GM13976 (cell line): ENCODE measurements at places on chromosomes 7 and 10.

- no peak for DNase-seq
These were observed 328.4 kb downstream of the PHTF2 start for GRCh38 chr7:78127009-78127408.

- no peak for DNase-seq
These were observed 32.8 kb downstream of the ADRA2A start for GRCh38 chr10:111109501-111110242.

GRCh38 chr10:31929261-31930022 is 811 bp upstream of the ARHGAP12 start:
- peak; percentile 50 for DNase-seq

DNA sequence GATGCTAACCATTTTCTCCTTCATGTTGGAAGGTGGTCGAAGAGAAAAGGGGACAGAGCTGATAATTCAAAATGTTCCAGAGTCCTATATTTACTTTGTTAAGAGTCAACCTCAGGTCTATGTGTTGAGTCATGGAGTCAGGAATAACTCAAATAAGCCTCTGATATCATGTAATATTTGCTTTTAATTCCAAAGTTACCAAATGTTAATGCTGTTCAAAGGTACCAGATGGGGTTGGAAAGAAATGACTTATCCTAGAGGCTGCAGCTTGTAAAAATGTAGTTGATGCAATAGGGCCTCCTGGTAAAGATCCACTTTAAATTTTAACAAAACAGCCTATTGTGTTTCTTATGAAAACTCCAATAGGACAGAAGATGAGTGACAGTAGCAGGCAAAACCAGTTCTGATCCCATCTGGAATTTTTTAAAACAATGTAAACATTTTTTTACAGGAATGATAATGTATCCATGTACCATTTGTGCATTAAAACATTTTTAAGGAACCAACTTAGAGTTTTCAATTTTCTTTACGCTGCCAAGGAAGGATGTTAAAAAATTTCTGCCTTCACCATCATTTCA is 218.2 kb downstream of the ANK3 start:
- DNase-seq = no peak

DNA sequence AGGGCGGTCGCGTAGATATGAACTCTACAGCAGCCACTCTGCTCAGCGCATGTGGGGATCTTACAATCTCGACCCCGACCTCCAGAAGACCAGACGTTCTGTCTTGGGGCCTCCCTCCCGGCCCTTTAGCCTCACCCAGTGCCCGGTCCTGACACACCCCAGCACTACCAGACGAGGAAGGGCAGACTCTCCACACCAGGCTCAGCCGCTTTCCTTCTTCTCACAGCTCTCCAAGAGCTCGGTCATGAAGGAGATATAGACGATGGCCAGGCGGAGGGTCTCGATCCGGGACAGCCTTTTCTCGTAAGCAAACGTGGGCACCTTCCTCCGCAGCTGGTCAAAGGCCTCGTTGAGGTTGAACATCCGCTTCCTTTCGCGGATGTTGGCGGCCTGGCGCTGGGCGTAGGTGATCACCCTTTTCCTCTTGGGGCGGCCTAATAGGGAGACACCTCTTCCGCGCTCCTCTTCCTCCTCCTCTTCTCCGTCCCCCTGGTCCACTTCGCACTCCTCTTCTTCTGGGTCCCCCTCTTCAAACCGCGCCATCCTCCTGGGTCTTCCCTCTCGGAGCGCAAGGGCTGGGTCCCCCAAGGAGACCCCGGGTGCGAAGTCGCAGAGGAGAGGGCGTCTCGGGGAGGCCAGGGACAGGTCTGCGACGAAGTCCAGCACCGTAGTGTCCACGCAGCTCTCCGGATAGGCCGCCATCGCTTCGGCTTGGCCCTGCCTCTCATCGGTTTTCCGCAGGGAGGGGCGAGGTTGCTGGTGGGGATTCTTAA is at the start of gene FERD3L:
FERD3L (minus strand) TSS at position 761 of the 773 bp plus-strand sequence; CDS start at position 702, 59 bp downstream.
- no peak for DNase-seq

DNA sequence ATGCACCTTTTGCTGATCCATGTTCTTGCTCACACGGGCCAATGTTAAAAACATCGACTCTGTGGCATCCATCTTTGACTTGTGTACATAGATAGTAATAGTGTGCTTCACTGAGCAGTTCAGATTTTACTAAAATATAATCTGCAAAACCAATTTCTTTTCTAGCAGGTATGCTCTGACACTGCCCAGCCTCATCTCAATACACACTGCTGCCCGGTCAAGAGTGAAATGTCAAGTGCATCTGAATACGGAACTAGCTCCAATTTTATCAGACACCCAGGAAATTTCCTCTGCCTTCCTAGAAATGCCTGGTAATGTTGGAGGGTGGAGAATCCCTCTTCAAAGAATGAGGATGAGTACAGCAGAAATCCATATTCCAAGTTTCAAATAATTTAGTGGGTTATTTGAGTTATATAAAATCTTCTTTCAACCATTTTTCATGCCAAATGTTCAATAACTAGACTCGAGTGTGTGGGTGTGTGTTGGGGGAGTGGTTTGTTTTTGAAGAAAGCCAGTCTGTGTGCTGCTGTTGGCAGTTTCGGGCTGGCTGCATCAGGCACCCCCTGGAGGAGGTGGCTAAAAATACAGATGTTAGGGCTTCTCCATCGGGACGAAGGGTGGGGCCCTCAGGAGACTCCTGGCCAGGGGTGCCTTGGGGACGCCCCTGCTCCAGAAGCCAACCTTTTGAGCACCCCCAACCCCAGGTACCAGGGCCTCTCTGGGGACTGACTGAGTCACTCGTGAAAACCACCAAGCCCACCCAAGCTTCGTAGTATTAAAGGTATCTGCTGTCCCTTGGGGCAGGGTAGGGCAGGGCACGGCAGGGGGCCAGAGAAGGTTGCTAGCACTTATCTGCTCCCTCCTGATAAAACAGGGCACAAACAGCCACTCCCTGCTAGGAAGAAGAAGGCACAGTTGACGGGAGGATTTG is 15.4 kb downstream of the CTBP2 start:
- peak; percentile 54 for DNase-seq

DNA sequence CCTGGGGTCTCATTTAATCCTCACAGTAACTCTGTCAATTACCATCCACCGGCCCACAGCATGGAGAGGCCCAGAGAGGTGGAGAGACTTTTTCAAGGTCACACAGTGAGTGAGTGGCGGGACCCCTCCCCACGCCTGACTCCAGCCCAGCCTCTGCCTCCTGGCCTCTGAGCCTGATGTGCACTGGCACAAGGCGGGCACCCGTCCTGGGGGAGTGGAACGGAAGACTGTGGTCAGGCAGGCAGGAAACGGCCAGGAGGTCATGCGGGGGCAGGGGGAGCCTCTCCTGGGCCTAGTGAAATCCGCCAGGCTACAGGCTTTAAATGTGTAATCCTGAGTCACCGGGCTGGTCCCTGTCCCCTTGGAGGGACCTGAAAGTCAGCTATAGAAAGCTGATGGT is 32.2 kb downstream of the ZCCHC24 start:
- DNase-seq = no peak

DNA sequence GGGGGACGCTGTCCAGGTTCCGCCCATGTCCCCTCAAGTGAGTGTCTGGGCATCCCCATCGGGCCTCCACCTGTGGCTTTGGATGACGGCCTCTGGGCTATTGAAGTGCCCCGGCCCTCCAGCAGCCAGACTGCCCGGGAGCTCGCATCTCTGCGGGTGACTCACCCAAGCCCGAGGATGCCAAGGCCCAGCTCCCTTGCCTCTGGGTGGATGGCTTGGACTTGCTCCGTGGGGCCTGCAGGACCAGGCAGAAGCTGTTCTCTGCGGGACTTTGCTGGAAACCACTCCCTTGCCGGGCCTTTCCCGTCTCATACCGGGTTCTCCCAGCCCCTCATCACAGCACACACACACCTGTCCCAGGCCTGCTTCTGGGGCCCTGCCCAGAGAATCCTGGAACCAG is 22.4 kb downstream of the DPYSL4 start:
- DNase-seq = no peak

DNA sequence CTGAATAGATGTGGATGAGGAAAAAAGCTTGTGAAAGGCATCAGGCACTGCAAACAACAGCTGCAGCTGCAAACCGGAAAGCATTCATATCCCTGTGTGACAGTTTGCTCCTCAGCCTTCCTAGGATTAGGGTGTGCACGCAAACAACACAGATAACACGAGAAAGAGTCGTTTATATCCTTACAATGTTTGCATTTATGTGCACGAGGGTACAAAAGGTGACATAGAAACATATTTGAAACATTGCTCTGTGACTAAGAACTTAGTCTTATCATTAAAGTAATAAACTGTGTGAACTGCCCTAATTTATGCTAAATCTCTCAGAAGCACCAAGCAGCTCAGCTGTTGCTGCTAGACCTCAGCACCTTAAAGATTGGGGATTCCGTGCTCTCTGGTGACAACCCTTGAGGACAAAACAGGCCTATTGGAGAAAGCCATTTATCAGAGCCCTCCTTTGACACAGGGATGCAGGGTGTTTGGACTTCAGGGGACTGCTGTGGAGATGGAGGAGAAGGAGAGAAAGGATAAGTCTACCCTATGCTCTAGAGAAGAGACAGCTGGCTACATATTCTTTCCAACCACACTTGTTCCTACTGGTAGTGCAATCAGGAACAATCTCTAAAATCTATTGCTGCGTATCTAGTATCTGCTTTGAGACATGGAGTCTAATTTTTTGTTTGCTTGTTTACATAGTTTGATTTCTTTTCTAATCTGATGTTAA is 176.2 kb downstream of the GNAT3 start:
- no peak for DNase-seq

DNA sequence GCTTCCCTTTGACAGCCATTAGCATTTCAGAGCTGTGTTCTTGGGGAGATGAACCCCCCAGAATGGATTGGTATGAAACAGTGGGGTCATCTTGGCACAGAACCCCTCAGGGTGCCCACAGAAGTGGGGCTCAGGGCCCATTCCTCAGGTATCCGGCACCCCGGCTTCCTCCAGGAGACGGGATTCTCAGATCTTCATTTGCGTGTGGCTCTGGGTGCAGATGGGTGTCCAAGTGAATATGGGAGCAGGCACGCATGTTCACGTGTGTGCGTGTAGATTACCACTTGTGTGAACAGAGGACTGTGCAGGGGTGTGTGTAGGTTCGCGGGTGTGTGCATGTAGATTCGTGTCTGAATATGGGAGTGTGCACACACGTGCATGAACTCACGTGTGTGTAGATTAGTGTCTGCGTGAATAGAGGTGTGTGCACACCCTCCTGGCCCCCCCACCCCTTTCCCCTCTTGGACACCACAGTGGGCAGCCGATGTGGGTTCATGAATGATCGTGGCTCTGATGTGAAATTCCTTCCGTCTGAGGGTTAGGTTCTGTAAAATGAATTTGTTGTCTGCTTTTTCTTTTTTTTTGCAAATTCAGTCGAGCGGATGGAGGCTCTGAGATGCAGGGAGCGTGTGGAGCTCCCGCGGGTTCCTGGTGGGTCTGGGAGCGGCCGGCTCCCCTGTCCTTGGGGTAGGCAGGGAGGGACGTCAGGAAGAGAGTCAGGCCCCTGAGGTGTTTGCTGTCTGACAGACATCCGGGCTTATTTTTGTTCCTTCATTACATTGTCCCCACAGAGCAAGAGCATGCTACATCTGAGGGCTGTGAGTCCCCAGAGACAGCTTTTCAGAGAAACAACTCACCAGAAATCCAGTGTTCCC is 7.4 kb downstream of the ELFN1 start:
- DNase-seq = peak; percentile 16

- no peak for DNase-seq
These were observed 50.3 kb upstream of the CHST15 start for GRCh38 chr10:124143721-124144120.

DNA sequence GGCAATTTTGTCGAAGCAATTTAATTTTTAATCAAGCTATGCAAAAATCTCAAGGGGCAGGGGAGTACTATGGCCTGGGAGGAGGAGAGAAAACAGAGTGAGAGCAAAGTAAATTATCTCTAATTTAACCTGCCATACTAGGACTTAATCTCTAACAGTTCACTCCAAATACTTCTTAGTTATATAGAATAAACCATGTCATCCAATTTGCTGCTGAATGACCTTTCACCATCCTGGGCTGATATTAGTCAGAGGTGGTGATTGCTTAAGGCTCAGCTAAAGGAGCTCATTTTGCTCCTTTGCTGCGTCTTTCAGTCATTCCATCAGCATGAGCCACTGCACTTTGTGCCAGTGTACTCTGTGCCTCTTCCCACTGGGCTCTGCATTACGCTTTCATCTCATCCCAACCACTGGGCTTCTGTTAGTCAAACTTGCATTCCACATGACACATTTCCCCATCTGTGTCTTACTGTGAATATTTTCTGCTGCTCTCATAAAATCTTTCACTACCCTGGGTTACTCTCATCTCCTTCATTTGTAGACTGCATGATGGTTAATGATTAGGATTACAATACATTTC is 84.3 kb downstream of the CD36 start:
- DNase-seq = no peak

- no peak for DNase-seq
These were observed 17.1 kb downstream of the MAGI2 start for GRCh38 chr7:79436378-79436777.

GRCh38 chr10:61822781-61823230 is 78.7 kb upstream of the ARID5B start:
- DNase-seq = no peak

- no peak for DNase-seq
These were observed 32.4 kb upstream of the HSPA12A start for GRCh38 chr10:116774728-116775151.

GRCh38 chr7:2115760-2116447 is 116.8 kb downstream of the MAD1L1 start:
- no peak for DNase-seq

- no peak for DNase-seq
These were observed 70.4 kb downstream of the GPR158 start for GRCh38 chr10:25245165-25245564.

GRCh38 chr10:16662923-16663322 is 141.2 kb upstream of the C1QL3 start:
- DNase-seq = no peak

- DNase-seq = no peak
These were observed 50.5 kb upstream of the TRIM8 start for GRCh38 chr10:102593804-102594079.

GRCh38 chr10:35674843-35675242 is 32.7 kb upstream of the FZD8 start:
- no peak for DNase-seq

GRCh38 chr7:68977385-68978055 is 620.8 kb upstream of the AUTS2 start:
- no peak for DNase-seq

DNA sequence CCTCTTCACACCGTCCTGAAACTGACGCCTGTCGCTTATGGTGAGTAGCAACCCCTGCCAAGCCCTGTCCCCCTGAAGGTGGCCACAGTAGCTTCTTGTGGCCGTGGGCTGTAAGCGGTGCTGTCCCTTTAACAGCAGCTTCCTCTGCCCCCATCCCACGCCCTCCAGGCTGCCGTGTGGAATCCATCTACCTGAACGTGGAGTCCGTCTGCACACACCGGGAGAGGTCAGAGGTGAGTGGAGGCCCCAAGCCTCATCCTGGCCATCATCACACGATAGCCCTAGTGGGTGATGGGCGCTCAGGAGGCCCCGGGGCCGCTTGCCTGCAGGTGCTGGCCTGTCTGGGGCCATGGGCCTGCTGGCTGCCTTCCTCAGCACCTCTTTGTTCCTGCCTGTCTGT is 21.2 kb downstream of the PFKFB3 start:
- DNase-seq = no peak
